ENCODE measurements at places on chromosomes 7 and 10.

DNA sequence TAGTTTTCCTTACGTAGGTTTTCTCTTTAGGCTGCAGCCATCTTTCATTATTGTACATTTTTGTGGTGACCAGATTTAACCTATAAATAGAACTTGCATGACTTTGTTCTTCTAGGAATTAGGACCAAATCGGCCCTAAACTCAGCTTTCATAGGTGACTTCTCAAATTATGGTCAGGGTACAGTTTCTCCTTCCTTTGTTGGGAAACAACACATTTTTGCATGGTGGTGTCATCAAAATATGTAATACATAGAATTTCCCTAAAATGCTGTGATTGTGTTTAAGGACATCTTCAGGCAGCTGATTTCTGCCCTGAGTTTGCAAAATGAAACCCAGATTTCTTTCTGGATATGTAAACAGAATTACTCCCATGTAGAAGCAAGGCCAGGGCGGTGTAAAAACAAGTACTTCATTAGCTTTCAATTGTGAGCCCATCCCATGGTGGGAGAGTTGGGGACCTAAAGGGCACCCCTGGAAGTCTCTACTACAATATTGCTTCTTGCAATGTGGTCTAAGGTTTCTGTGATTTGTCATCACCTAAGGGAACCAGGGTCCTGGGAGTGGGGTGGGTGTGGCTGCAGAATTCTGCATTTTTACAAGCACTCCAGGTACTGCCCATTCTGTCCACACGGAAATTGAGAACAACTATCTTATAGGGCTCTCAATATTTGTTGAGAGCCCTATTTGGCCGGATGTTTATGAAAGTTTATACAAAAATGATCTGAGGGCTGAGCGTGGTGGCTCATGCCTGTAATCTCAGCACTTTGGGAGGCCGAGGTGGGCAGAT lies 121.0 kb upstream of the FAM171A1 start:
- DNase-seq = no peak

- DNase-seq = no peak
These were observed 151.7 kb upstream of the PPP2R2D start for GRCh38 chr10:131748831-131749766.

DNA sequence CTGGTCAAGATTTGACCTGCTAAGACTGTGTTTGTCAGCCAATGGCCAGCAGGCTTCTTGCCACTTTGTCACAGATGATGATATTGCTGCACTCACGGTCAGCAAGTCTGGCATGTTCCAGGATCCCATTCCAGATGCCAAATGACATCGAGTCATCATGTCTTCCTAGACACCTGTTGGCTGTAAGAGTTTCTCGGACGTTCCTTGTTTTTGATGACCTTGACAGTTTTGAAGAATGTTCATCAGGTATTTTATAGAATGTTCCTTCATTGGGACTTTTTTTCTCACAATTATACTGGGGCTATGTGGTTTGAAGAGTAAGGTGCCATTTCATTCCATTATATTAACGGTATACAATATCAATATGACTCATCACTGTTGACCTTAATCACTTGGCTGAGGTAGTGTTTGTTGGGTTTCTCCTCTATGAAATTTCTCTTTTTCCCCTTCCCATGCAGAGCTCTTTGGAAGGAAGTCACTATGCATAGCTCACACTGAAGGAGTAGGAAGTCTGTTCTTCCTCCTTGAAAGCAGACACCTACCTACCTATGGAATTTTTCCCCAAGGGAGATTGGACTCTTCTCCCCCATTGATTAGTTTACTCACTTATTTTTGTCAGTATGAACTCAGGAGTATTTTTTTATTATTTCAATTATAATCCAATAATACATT lies 31.6 kb downstream of the HECW1 start:
- no peak for DNase-seq

DNA sequence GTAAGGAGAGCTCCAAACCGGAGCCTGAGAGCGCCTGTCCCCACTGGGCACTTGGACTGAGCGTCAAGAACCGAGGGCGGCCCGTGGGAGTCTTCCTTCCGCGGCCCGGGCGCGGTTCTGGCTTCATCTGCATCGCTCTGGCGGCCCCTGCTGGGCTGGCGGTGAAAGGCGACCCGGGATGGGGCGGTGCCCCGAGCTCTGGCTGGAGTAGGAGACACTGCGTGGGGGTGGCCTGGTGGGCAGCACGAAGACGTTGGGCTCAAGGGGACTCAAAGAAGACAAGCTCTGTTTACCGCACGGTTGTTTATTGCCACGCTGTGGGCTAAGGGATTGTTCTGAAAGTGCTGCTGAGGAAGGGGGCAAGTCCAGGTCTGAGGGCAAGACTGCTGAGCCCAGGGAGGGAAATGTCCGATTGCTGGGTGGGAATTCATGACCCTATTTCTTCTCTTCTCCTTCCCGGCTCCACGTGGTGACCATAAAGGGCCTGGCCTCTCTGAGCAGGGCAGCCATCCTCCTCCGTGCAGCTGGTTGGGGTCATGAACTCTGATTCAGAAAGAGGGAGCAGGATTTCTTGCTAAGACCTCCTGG lies 29.8 kb downstream of the PLAU start:
- peak; percentile 76 for DNase-seq

GRCh38 chr7:150737265-150738055 lies at the start of gene GIMAP5:
Gene GIMAP5, plus strand, starts transcription at chr7:150737418. Its CDS starts 3,467 bp downstream, at chr7:150740885.
- peak; percentile 9 for DNase-seq

GRCh38 chr7:113209449-113210203 lies 91.3 kb upstream of the SMIM30 start:
- no peak for DNase-seq

- DNase-seq = no peak
These were observed 57.4 kb upstream of the EBF3 start for GRCh38 chr10:130021383-130021950.

- no peak for DNase-seq
These were observed 79.9 kb upstream of the COL13A1 start for GRCh38 chr10:69721690-69722310.

- no peak for DNase-seq
These were observed 304.8 kb downstream of the LRMDA start for GRCh38 chr10:75736151-75736640.

Measured in Kasumi-1 (cell line).